ENCODE measurements at places on chromosomes 12 and 14.
A peak's percentile ranks its signal among the peaks of the same experiment; 100 is the strongest.

DNA sequence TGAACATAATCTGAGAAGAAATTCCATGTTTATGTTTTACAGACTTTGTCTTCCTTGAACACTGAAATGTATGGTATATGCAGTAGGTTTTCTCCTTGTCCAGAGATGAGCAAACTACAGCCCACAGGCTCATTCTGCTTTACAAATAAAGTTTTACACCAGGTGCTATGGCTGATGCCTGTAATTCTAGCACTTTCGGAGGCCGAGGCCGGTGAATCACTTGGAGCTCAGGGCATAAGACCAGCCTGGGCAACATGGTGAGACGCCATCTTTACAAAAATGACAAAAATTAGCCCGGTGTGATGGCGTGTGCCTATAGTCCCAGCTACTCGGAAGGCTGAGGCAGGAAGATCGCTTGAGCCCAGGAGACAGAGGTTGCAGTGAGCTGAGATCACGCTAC lies 64.7 kb downstream of the LRP6 start:
- DNase-seq: no peak

DNA sequence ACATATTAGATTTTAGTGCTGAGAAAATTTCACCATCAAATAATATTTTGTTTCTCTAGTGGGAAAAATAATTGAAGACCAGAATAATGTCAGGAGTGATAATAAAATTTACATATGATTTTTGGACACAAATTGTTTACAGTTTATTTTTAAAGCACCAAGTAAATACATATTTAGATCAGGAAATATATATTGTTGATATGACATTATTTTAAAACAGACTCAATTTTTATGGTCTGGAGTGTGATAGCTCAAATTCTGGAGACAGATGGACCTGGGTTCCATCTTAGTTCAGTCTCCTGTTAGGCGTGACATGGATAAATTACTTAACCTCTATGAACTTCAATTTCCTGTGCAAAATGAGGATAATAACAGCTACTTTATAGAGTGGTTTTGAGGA lies 135.4 kb downstream of the TPH2 start:
- no peak for DNase-seq

DNA sequence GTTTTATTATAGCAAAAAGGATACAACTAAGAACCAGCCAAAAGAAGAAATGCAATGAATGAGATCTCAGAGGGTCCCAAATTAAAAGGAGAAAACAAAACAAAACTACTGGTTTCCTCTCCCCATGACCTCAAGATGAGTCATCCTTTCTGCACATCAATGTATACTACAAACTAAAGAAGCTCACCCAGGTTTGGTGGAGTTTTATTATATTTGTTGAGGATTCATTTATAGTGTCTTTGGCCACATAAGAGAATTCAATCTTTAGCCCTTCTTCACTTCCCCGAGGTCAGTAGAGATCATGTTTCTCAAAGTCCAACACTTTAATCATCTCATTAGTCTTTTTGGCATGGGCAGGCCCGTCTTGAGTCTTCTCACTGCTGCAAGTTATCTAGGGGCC lies 210.6 kb downstream of the SLC6A15 start:
- no peak for DNase-seq

GRCh38 chr12:33596061-33596460 lies 156.4 kb upstream of the SYT10 start:
- no peak for DNase-seq

DNA sequence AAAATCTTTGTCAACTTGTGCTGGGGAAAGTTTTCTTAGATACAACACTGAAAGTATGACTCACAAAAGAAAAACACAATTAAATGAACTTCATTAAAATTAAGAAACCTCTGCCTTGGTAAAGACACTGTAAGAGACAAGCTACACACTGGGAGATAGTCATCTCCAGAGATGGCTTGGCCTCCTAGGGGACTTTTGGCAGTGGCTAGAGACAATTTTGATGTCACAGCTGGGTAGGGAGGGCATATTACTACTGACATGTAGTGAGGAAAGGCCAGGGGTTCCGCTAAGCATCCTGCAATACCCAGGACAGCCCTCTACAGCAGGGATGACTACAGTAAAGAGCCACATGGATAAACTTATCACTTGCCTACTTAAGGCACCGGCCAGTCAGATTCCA lies 8.7 kb upstream of the RNASE4 start:
- no peak for DNase-seq

DNA sequence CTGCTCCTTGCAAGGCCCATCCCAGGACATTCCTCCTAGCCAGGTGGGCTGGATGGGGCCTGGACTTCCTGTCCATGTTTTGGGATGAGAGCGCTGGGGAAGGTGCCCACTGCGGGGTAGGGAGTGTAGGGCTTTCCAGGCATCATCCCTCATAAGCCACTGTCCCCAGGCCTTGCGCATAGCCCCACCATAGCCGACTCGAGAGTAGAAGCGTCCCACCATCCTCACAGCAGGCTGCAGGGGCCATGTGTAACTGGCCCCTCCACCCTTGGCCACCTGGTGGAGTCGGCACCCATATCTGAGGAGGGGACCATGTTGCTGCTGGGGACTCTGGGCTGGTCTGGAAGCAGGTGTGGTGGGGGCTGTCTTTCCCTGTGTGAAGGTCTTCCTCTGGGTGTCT lies 30.5 kb downstream of the SH2B3 start:
- DNase-seq: no peak

GRCh38 chr12:124780752-124781685 lies 82.6 kb downstream of the SCARB1 start:
- no peak for DNase-seq

GRCh38 chr12:21894792-21895595 lies 46.2 kb downstream of the ABCC9 start:
- DNase-seq: no peak

GRCh38 chr14:99817331-99817730 lies 24.1 kb downstream of the EML1 start:
- no peak for DNase-seq

GRCh38 chr14:104221636-104222369 lies 83.4 kb downstream of the KIF26A start:
- DNase-seq: peak; percentile 3

DNA sequence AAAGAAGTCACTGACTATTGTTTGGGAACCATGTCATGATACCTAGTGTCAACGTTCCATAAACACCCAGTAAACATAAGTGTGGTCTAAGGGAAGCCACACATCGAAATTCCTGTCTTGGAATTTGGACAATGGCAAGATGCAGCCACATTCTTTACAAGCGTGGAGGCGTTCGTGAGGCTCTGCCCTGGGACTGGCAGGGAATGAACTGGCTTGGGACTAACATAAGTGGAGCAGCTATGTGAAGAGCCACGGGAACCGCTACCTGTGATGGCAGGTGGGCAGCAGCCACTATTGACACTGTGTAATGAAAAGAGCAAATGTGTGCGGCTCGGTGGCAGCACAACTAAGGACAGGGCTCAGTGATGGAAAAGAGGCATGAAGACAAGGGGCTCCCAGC lies 10.0 kb upstream of the NRIP2 start:
- DNase-seq: no peak

DNA sequence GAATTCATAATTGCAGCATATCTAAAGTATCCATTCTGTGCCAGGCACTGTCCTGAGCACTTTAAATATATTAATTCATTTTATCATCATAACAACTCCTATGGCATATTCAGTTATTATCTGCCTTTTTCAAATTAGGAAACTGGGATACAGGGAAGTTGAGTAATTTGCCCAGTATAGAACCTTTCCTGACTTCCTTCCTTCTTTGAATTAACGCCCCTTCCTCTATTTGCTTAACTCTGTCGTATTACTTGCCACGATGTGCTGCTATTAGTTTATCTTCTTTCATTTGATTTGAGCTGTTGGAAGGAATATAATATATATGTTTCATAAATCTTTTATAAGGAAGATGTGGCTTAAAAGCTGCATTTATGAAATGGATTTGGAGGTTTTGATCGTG lies 25.4 kb upstream of the FAM177A1 start:
- DNase-seq: no peak

DNA sequence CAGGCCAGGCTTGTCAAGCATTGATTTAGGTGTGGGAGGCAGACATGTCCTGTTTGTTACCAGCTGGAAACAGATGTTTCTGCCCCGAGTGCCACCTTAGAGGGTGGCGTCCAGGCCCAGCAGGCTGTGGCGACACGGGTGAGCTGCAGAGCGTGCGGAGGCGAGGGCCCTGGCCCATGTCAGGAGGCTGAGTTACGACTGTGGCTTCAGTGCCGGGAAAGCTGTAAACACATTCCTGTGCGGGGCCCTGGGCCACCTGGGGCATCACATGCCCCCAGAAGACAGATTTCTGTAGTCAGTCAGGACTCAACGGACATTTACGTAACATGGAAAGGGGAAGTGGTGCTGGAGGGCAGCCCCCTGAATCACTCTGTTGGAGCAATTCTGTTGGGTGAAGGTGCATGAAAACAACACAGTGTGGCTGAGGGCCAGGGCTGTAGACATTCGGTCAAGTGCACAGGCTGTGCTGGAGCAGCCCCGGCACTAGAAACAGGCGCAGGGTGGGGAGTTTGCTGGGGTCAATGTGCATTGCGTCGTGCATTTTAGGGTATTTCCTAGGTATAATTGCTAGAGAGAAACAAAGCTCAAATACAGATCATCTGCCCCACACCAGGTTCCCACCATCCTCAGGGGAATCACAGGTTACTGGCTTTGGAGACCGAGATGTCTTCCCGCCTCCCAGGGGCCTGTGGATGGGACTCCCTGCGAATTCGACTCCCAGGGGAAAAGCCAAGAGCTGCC lies 291.8 kb downstream of the TMEM121 start:
- no peak for DNase-seq

GRCh38 chr12:64006211-64006825 lies 161.8 kb downstream of the SRGAP1 start:
- no peak for DNase-seq

GRCh38 chr14:32934881-32935633 lies 3.6 kb upstream of the NPAS3 start:
- DNase-seq: no peak

DNA sequence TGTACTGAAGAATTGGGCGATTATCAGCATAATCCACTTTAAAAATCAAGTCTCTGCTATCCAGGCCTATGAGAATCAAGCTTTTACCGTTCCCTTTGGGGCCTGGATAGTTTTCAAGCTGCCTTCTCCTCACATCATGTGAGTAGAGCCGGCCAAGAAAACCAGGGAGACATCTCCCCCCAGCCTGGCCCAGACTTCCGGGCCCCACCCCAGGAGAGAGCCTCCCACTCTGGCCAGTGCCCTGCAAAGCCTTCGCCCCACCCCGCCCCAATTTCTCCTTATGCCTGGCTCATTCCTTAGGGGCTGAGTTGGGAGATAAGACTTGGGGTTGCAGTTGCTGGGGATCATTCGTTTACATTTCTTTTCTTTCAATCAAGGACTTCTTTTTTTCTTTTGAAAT lies 1.4 kb upstream of the TMEM132C start:
- no peak for DNase-seq

Measured in DMS153 (cell line).